ENCODE measurements at places on chromosomes 16 and 17.

- DNase-seq, result no peak
Measured at GRCh38 chr17:74776990-74777389, 845 bp upstream of the NAT9 start.

GRCh38 chr16:1363501-1364041 lies 11.8 kb downstream of the GNPTG start:
- peak; percentile 77 for DNase-seq

DNA sequence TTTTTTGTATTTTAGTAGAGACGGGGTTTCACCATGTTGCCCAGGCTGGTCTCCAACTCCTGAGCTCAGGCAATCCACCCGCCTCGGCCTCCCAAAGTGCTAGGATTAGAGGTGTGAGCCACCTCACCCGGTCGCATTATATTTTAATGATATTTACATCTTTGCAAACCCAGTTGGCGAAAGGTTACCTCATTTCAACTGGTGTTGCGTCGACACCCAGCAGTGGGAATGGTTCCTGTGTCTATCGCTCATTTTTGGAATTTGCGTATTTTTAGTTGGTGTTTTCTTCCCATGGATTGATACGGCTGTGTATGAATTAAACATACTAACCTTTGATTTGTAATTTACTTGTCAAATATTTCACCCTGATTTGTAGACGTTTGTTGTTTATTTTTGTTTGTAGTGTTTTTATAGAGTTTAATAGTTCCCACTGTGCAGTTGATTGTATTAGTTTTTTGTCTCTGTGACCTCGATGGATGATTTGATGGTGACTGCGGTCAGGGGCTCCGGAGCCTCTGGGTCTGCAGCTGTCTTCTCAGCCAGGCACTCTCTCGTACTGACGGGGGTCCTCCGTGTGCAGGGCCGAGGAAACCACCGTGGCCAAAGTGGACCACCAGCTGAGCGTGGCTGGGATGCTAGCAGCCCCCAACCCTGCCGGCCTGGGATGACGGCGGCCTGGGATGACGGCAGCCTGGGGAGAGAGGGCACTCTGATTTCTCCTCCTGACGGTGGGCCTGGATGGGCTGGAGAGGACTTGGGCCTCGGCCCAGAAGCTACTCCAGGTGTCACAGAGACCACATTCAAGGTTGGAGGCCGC lies 4.0 kb downstream of the CD7 start:
- DNase-seq, result no peak

- no peak for DNase-seq
Measured at GRCh38 chr16:51665436-51665998, 514.4 kb upstream of the SALL1 start.

GRCh38 chr17:27546624-27547300 lies 84.2 kb upstream of the LGALS9 start:
- DNase-seq, result no peak

- DNase-seq, result no peak
Measured at GRCh38 chr17:28896491-28896883, 1.0 kb downstream of the FLOT2 start.

DNA sequence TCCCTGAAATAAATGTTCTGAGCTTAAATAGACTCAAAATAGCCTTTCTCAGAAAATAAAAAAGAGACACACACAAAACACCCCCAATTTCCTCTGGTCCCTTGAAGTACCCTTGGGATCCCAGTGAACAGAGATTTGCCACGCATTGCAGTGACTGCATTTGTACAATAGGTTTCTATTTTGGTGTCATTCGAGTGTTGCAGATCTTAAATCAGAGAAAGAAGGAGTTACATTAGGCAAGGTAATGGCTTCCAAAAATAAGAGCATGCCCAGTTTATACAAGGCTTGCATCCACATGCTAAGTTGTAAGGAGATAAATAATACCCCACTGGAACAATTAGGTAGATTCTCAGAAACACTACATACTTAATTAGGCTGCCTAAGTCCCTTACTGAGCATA lies 2.2 kb downstream of the TOX3 start:
- DNase-seq, result no peak

Data from activated T-cell treated with anti-CD3 and anti-CD28 coated beads, Interleukin-2, amount 50 U/mL, for 1 hour (primary cell).